Activated naive CD4-positive, alpha-beta T cell (primary cell): ENCODE measurements at places on chromosomes 6 and 20.

- no peak for DNase-seq
Observed at GRCh38 chr6:139990026-139990686, 615.7 kb upstream of the CITED2 start.

GRCh38 chr20:38095017-38095686 is 61.6 kb downstream of the RPRD1B start:
- DNase-seq, result no peak

GRCh38 chr20:44115762-44116644 is 71.0 kb downstream of the JPH2 start:
- DNase-seq, result no peak

DNA sequence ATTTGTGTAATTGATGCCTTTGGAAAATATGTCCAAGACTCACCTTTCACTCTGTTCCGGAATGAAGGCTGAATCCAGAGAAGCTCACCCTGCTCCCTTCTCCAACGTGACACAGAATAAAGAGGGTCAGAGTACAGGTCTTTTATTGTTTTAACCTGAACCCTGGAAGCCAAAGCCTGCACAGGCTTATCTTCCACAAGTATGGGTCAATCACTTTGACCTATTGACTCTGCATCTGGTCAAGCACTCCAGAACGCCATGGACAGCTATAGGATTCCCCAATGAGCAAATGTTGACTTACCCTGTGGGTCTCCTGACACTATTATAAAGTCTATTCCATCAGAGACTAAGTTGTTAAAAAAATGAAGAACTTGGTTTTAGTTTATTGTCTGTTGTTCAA is 158.4 kb upstream of the MYLIP start:
- DNase-seq, result no peak

DNA sequence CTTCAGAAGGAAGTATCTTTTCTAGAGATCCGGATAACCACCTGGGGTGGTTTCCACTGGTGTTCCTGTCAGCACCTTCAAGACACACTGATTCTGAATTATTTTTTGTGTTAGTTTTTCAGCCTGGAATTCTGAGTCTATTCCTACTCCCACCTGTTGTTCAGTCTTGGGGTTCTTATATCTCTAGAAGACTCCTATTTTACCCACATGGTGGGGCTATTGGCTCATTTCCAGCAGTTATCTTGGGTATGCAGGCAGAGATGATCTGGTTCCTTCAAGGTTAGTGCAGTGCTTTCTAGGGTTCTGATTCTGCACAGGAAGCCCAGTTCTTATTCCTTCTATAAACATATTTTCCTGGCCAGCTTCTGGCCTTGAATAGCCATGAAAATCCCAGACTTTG is 175.6 kb upstream of the PDE7B start:
- no peak for DNase-seq

DNA sequence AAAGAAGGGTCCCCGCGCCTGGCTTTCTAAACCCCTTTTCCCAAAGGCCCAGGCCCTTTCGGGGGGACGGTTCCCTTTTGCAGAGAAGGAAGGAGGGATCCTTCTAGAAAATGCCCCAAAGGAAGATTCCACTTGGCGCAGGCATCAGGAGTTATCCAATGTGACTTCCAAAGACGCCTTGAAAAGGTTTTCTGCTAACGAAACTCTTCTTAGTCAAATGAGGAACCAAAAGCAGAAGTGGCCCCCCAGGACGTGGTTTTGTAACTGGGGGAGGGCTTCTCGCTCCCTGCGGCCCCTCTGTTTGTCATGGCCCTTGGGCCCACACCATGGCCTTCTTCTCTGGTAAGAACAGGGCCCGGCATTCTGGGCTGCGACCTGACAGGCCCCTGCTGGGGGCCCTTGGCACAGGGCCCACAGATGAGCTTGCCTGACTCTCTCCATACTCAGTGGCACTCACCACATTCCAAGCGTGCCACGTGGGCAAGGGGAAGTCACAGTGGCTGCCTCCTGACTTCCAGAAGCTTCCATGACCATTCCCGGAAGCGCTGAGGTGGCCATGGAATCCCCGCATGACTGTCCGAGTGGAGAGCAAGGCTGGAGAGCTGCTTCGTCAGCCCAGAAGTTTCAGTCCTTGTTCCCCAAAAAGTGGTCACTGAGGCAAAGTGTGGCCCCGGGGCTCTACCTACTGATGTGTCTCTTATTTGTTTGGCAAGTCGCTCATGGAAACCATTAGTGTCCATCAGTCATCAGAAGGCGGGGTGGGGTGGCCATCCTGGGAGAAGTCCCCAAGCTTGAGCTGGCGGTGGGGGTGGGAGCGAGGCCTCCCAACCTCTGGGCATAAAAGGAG is 834 bp upstream of the CTSZ start:
- no peak for DNase-seq

GRCh38 chr6:15425947-15426346 is 180.1 kb downstream of the JARID2 start:
- no peak for DNase-seq

GRCh38 chr20:45832619-45833018 is 980 bp upstream of the SNX21 start:
- DNase-seq, result no peak

DNA sequence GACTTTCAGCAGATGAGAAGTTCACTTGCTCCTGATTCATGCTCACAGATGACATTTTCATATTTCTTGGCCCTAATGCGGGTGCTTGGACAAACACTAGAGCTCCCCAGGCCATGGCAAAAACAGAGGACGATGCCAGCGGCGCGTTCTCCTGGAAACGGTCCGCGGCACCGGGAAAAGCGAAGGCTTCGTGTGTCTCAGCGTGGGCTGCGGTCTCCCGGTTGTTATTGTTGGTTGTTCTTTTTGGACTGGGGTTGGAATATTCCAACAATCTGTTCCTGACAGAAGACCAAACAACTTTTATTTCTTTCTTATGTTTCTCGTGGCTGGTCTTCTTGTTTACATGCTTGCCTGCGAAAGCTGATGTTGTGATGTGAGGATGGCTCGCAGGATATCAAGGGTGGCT is 46.8 kb upstream of the NEDD9 start:
- no peak for DNase-seq

GRCh38 chr20:43167615-43168014 is 22.1 kb downstream of the PTPRT start:
- DNase-seq, result no peak

- no peak for DNase-seq
Observed at GRCh38 chr6:156657296-156657695, 119.9 kb upstream of the ARID1B start.

DNA sequence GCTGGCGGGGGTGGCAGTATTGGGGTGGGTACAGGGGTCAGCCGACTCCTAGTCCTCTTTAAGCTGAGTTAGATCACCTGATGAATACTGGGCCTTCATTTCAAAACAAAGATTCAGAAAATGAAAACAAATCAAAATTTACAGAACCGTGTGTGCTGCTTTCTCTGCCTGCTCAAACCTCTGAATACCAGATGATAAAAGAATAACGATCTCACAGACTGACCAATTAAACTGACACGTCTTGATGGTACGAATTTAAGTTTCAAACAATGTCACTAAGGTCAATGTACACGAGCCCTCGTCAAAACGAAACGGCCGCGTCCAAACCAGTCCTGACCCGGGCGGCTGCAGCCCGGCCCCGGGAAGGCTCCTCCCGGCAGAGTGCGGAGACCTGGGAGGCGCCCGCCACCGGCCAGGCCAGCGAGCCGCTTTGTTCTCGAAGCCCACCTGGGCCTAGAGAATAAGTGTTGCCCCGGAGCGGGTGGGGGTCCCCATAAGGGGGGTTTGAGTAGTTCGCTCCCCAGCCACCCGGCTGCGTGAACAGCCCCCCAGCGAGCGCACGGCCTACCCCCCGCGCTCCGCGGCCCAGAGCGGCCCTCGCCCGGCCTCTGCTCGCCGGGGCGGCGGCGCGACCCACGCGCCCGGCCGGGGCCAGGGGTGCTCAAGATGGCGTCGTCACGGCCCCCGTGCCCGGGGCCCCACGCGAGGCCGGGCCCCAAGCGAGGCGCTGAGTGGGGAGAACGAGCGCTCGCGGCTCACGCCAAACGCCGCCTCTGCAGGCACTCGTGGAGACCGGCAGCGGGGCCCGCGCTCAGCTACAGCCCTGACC is 728 bp downstream of the PSMA7 start:
- no peak for DNase-seq
